Effector CD4-positive, alpha-beta T cell (primary cell): ENCODE measurements at places on chromosomes 7 and 10.

DNA sequence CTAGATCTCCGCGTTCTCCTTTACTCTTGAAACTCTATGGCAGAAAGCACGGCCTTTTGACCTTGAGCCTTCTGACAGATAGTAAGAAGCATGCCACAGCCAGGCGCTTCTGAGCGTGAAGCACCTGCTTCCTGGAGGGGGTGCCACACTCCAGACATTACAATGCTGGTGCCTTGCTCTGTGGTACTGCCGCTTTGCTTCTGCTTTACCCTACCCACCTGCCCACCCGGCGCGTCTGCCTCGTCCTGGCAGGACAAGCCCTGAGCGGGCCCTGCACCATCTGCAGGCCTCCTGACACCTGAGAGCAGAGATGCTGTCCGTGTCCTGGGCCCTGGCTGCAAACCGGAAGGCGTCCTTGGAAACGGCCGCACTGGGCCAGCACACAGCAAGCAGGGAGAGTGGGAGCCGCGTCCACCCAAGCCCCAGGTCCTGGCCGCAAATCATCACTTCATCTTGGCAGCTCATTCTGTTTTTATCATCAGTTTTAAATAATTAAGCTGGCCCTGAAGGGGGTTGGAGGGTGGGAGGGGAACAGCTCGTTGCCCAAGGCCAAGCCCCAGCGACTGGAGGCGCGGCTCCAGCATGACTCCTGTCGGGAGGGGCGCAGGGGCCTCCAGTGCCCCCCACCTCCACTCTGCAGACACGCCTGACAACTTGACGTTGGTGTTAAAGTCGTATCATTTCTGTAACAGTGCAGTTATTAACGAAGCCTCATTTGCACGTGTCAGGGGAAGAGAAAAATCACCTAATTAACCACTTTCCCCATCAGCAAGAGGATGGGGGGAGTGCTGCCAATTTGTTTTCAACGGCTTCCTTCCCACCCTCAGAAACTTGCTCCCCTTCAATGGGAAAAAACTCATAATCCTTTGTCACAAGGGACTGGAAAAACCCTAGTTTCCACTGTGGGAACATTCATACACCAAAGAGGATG, 132.2 kb downstream of the MAD1L1 start:
- no peak for DNase-seq

- no peak for DNase-seq
Measured at GRCh38 chr10:73964743-73965142, 33.2 kb upstream of the VCL start.

GRCh38 chr10:132458586-132459300, 61.7 kb downstream of the PWWP2B start:
- DNase-seq: peak; percentile 64

GRCh38 chr10:62025901-62026879, 124.7 kb downstream of the ARID5B start:
- DNase-seq: no peak

DNA sequence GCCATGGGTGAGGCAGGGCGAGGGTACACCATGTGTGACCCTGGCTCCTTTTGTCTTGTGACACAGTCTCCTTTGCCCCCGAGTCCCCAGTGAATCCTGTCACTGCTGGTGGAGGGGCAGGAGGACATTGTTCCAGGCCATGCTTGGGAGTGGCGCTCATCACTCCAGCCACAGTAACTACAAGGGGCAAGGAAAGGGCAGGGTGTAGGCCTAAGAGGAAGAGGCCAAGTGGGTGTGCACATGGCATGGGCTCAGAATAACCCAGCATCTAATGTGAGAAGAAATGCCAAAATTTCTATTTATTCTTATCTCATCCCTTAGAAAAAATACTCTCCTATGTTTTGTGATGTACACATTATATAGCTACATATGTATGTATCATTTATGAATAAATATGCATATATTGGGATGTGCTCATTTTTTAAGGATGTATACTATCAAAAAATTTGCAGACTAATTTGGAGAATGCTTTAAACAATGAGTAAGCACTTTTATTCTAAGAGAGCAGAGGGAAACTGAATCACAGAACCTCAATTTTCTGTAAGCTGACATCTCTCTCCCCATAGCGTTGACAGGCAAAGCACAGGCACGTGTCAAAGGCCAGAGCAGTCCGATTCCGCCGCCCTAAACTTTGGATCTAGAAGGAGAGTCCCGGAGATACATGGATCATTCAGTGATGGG, 36.9 kb downstream of the RNF32 start:
- DNase-seq: no peak
